ENCODE measurements at places on chromosomes 6 and 20.

DNA sequence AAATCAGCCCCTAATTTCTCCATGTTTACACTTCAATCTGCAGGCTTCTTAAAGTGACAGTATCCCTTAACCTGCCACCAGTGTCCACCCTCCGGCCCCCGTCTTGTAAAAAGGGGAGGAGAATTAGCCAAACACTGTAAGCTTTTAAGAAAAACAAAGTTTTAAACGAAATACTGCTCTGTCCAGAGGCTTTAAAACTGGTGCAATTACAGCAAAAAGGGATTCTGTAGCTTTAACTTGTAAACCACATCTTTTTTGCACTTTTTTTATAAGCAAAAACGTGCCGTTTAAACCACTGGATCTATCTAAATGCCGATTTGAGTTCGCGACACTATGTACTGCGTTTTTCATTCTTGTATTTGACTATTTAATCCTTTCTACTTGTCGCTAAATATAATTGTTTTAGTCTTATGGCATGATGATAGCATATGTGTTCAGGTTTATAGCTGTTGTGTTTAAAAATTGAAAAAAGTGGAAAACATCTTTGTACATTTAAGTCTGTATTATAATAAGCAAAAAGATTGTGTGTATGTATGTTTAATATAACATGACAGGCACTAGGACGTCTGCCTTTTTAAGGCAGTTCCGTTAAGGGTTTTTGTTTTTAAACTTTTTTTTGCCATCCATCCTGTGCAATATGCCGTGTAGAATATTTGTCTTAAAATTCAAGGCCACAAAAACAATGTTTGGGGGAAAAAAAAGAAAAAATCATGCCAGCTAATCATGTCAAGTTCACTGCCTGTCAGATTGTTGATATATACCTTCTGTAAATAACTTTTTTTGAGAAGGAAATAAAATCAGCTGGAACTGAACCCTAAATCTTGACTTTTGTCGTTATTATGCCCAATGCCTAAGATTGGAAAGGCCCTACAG is 4.5 kb downstream of the SOX4 start:
- DNase-seq: no peak

DNA sequence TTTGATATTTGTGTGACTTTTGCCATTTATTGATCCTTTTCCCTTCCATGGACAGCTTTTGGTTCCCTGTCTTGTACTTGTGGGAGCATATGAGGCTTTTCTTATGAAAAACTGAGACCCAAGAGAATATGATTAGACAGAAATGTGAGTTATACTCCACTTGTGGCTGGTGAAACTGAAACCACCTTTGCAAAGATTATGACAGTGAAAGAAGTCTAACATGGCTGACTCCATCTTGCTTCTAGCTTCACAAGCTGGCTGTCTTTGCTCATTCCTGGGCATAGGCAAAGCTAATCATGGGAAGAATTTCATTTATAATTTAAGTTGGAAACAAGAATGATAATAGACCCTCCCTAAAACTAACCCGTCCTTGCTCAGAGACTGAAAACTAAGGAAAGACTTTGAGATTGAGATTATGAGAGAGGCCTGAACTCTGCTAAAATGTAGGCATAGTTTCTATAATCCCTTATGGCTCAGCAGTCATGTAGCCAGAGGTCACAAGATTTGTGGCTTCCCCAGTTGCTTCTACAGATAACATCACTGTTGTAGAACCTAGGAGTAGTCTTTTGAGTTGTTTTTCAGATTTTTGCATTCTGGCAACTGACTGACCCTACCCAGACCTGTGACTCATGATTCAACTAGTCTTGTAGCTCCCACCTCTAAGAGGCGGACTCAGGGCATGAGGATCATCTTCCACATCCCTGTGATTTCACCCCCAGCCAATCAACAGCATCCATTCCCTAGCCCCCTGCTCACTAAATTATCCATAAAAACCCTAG is 50.9 kb upstream of the CD2AP start:
- no peak for DNase-seq

- no peak for DNase-seq
These were observed 66.0 kb upstream of the RIN2 start for GRCh38 chr20:19692100-19692499.

- DNase-seq: no peak
These were observed 67.1 kb upstream of the ZNFX1 start for GRCh38 chr20:49344975-49345374.

GRCh38 chr6:137224799-137225198 is 5.6 kb upstream of the IFNGR1 start:
- DNase-seq: peak; percentile 31

DNA sequence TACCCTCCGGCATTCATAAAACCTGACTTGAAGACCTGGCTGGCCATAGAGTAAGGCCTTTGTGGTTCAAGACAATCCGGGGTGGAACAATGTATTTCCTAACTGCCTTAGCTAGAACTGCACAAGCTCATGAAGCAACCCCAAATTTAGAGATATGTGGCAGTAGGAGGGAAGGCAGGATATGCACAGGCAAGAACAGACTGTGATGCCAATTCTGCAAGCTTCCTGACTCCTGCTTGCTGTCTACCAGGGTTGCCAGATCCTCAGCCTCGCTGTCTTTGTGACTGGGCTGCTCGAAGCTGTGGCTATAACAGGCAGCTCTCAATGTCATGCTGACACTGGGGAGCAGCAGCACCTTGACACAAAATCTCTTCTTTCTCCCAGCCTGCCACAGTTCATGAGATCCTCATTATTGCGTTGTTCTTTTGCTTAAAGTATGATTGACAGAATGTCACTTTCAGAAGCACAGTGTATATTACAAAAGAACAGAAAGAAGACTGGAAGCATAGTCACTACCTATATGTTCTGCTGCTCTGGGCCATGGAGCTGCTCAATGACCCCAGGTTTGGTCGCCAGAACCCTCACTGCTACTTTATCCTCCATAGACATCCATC is 18.3 kb upstream of the SHLD1 start:
- no peak for DNase-seq
